ENCODE measurements at places on chromosomes 5 and 9.

GRCh38 chr9:86046071-86046636 is 53.2 kb downstream of the GOLM1 start:
- DNase-seq: no peak

DNA sequence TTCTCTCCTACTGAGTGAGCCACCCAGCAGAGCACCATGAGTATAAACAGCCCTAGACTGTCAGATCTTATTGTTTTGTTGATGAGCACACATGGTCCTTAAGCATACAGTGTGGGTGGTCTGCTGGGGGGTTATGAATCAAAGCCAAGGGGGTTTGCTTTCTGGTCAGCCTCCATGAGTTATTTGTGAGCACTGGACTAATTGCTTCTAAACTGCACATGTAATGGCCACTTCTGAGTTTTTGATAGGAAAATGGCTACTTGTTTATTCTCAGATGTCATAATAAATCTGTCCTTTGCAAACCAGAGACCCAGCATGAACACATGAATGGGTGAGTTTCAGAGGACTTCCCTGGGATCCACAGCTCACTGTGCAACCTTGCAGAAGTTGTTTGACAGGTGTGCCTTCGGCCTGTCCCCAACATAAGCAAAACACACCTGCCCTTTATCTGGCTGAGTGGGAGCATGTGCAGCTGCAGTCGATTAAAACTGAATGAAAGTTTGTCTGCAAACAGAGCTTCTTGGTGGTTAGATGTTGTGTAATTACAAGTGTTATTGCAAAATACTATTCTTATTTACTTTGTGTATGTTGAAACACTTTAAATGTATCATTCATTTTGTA is 35.9 kb downstream of the MAMDC2 start:
- no peak for DNase-seq

DNA sequence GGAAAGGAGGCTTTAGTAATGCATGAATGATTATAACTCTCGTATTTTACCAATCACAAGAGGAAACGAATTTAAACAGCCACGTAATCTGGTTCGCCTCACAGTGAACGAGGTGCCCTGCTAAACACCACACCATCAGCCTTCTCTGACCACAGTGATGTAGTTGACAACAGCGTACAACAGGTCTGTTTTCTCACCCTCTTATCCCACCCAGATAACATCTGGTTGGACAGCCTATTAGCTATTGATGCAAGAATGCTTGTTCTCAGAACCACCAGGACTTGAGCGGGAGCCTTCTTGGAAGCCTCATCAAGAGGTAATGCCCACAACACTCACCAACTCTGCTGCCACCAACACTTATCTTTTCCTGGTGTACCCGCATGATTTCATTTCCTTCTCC is 23.3 kb downstream of the SLC1A3 start:
- no peak for DNase-seq

GRCh38 chr5:168217497-168217896 is 73.9 kb upstream of the WWC1 start:
- no peak for DNase-seq

DNA sequence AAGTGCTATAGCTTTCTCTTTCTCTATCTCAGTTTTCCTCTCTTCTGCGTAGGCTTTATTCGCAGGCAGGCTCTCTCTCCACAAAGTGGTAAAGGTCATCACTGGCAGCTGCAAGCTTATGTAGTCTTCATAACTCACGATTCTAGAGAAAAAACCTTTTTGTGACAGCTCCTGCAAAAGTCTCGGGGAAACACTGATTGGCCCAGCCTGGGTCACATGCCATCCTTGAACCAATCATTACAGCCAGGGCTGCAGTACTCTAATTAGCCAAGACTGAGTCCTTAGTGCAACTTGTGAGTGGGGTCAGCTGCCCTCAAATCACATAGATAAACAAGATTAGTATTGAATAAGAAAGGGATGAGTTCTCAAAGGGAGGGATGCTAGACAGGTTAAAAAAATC is 18.3 kb upstream of the FRMPD1 start:
- DNase-seq: no peak

GRCh38 chr9:90100014-90100413 is 495.2 kb downstream of the GADD45G start:
- no peak for DNase-seq

DNA sequence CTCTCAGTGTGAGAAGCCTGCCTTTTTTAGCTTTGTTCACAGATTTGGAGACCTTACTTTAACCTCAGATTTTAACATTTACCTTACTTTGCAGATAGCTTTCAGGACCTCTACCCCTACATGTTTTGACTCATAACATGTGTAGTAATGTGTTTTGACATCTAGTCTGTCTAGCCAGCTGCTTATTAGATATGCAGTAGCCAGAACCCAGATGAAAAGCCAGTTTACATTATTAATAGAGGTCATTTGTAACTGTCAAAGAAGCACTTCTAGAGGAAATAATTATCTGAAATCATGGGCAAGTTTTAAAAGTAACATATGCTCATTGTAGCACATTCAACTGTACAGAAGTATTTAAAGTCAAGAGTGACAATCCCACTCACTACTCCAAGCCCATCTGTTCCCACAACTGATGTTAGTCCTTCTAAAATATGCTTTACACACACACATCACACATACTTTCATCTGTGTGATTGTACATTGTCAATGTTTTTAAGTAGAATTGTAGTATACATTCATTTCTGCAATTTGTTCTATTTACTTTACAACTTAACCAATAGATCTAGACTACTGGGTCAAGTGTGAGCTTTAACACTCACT is 71.8 kb upstream of the NIPAL4 start:
- no peak for DNase-seq
